ENCODE measurements at places on chromosomes 1 and 21. TPM values are rescaled to one million over a fixed set of nuclear protein-coding genes. Genes with fewer than 3 reads are reported as not detected.

The LCE3E gene
- total RNA-seq: not detected

The CELA2A gene
- not detected for total RNA-seq

The CLDN8 gene
- not detected for total RNA-seq

The SYT14 gene
- 65.8 TPM for total RNA-seq

The LRRC3 gene
- total RNA-seq: 4.8 TPM

The DAB1 gene
- total RNA-seq: 45.4 TPM

The KCNH1 gene
- 5.1 TPM for total RNA-seq

The CCDC190 gene
- 0.31 TPM for total RNA-seq

The KRTAP11-1 gene
- not detected for total RNA-seq

The CD52 gene
- 1.1 TPM for total RNA-seq

The SPATA17 gene
- 4.7 TPM for total RNA-seq

GRCh38 chr1:869499-870244, 54.1 kb upstream of the SAMD11 start:
- peak; percentile 14 for DNase-seq

GRCh38 chr1:3744646-3745045, 7.6 kb upstream of the CCDC27 start:
- no peak for DNase-seq

- no peak for DNase-seq
Observed at GRCh38 chr1:35629051-35629450, 12.3 kb downstream of the PSMB2 start.

GRCh38 chr1:202805886-202806844, 2.1 kb downstream of the KDM5B start:
- DNase-seq: no peak

- no peak for DNase-seq
Observed at GRCh38 chr1:190975827-190976226, 498.2 kb upstream of the BRINP3 start.

DNA sequence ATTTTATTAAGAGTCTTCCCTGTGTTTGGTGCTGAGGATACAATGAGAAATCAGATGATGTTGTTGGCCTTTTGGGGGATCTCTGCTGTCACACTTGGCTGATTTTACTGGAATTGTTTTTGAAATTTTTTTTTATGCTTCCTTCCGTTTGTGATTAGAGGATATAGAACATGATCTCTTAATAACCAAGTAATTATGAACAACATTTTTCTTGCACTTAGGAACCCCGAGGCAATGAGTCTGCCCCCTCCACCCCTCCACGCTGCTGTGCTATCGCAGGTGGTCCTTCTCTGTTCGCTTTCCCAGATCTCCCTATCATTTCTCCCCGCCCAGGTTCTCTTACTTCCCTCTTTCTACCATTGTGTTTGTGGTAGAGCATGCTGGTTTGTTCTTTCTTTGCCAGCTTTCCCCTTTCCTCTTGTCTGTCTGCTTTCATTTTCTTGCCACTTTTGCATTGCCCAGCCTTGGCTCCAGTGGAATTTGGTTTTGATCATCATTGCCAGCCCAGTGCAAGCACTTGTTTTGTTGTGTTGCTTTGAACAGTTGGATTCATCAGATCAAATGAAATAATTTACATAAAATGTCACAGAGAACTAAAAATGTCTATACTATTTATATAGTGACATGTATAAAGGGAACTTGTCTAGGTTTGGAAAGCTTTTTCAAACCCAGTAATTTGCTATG, 73.1 kb upstream of the SCCPDH start:
- DNase-seq: no peak

DNA sequence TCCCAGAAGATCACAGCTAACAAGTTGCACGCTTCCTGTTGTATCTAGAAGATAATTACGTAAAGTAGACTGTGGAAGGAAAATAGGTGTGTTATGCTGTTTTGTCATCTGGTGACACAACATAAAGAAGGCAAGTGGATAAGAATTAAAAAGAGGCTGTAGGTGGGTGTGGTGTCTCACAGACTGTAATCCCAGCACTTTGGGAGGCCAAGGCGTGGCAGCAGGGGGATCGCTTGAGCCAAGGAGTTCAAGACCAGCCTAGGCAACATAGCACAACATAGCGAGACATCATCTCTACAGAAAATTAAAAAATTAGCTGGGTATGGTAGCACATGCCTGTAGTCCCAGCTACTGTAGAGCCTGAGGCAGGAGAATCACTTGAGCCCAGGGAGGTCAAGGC, 17.9 kb upstream of the ZNF281 start:
- DNase-seq: no peak

DNA sequence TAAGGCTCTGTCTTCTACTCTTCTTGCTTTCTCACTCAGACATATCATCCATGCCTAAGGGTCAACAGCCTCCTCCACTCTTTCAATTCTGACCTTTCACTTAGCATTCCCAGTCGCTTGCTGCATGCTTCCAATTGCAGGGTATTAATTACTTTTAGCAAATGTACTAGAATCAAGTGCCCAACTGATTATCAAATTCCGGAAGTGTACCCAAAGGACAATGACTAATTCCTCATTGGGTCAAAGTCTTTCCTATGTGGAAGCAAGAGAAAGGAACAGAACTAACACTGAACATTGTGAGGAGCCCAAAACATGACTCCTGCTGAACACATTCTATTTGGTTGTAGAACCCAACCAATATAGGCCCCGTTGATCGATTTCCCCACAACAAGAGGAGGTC, 101.8 kb downstream of the APP start:
- no peak for DNase-seq

GRCh38 chr1:77333501-77333900, 51.7 kb downstream of the AK5 start:
- no peak for DNase-seq

DNA sequence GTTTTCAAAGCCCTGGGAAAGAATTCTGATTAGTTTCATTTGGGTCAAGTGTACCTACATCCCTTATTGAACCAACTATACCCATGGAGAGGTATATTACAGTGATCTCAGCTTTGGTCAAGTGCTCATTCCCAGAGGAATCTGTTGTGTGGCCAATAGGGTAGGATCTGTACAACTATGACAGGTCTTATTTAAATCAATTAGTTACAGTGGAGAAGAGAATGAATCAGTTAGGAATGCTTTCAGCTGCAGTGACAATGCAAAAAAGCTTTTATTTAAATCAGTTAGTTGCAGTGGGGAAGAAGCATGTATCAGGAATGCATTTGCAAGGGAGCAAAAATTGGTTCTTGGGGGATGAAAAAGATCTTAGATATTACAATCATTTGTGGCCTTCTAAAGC, 119.0 kb downstream of the FGGY start:
- no peak for DNase-seq

DNA sequence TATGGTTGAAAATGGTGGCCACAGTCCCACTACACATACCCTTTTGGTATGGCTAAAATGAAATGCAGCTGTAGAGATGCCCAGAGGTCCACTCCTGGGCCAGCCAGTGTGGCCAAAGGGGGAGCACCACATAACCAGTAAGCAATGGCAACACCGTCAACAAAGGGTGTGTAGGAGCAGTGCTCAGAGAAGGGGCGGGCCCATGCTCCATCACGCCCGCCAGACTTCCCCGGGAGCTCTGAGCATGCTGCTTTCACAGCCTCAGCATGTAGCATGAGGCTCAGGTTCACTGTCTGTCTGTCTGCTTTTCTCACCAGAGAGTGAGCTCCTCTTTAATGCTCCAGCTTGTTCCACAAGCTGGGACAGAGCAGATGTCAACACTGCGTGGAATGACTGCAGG, 537.6 kb downstream of the MATN1 start:
- no peak for DNase-seq

- DNase-seq: no peak
Observed at GRCh38 chr1:23817633-23818032, 7.6 kb downstream of the HMGCL start.

DNA sequence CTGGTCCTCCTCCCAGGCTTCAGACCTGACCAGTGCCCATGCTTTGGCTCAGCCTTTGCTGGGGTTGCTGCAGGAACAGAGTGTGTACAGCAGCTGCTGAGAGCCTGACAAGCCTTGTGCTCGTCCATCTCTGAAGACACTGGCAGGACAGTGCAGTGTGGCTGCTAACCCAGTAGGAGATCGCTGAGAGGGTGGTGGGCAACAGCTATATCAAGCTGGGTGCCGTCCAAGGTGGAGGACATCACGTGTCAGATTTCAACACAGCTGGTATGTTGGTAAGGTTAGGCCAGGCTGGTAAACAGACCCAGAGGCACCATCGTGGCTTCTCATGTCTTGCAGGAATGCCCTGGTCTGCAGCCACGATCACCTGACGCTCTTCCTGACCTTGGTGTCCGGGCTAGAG, 17.9 kb upstream of the SLC25A34 start:
- DNase-seq: no peak

DNA sequence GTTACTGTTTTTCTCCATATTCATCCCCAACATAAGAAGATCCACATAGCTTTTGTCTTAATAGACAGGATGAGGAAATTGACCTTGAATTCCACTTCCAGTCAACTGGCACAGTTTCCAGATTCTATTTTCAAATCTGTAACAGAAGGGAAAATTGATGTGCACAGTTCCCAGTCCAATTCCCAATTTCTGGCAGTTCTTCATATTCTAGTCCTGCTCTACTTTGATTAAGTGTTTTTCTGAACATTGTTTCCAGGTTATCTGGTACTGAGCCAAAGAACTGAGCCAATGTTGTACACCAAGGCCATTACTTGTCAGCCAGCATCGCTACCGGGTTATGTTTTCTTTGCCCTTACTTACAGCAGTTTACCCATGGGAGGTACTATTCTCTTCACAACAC, 1755.4 kb downstream of the PLA2G4A start:
- DNase-seq: no peak

GRCh38 chr1:192265516-192266173, 51.1 kb upstream of the RGS21 start:
- no peak for DNase-seq

- no peak for DNase-seq
Observed at GRCh38 chr21:30839304-30839703, 9.7 kb upstream of the KRTAP7-1 start.

- no peak for DNase-seq
Observed at GRCh38 chr1:203521812-203522211, 27.9 kb downstream of the OPTC start.

GRCh38 chr1:112465122-112465521, 43.6 kb upstream of the WNT2B start:
- DNase-seq: no peak

- DNase-seq: no peak
Observed at GRCh38 chr21:14486869-14487268, 59.2 kb downstream of the SAMSN1 start.

- DNase-seq: no peak
Observed at GRCh38 chr1:55285834-55286233, 70.7 kb upstream of the USP24 start.

GRCh38 chr1:218785928-218786327, 387.8 kb upstream of the LYPLAL1 start:
- DNase-seq: peak; percentile 16

- DNase-seq: no peak
Observed at GRCh38 chr1:31849653-31850052, 33.8 kb upstream of the SPOCD1 start.

Data from occipital lobe (tissue), 3 donors.